Epithelial cell of proximal tubule (primary cell): ENCODE measurements at places on chromosomes 11 and 22.
A peak's percentile ranks its signal among the peaks of the same experiment; 100 is the strongest.

DNA sequence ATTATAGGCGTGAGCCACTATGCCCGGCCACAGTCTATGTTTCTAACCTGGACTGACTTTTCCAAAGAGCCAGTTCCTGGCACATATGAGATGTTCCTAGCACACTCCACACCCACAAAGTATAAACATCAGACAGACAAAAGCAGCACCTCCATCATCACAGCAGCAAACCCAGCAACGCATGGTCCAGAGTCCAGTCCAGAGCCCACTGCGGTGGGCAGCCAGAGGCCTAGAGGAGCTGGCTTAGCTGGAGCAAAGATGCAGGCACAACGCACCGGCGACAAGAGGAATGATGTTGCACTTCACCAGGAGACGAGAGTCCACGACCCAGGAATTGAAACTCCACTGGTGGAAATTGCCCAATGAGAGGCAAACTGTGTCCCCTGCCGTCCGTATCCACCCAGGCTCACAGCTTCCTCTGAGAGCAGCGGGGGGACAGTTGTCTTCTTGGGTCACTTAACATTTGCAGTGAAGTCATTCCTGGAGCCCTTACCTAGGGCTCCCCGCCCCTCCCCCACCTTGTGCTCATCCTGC is 36.6 kb downstream of the RPS6KA4 start:
- no peak for DNase-seq

- peak; percentile 49 for DNase-seq
These were observed 42.0 kb upstream of the HORMAD2 start for GRCh38 chr22:30038219-30038618.

- no peak for DNase-seq
These were observed 6.1 kb downstream of the FJX1 start for GRCh38 chr11:35624316-35624715.

- DNase-seq: no peak
These were observed 661.4 kb downstream of the CNTN5 start for GRCh38 chr11:99682171-99682570.

- no peak for DNase-seq
These were observed 108.9 kb upstream of the FGF3 start for GRCh38 chr11:69928121-69928520.

GRCh38 chr11:104435494-104435893 is 271.5 kb upstream of the PDGFD start:
- no peak for DNase-seq

DNA sequence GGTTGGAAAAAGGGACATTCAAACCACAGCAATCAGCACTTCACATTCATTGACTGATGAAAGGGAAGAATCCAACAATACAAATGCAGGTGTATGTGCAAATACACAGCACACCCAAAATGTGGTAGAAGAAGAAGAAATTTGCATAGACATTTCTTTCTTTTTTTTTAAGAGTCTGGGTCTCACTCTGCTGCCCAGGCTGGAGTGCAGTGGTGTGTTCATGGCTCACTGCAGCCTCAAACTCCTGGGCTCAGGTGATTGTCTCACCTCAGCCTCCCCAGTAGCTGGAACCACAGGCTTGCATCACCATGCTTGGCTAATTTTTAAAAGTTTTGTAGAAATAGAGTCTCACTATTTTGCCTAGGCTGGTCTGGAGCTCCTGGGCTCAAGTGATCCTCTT is 21.9 kb downstream of the CARS1 start:
- DNase-seq: no peak
